ENCODE measurements at places on chromosomes 13 and 19.

DNA sequence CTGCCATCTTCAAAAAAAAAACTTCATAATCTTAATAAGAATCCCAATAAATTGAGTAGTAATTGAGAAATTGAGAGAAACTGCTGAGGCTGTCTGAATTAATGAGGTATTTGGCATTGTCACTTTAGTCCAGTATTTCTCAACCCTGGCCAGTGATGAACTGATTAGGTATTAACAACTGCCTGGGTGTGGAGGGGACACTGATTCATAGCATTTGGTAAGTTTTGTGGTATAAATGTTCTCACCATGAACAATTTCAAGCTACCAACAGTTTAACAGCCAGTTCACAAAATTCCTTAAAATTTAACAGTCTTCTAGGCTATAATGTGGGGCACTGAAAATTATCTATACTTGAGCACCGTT lies 18.3 kb downstream of the GPC6 start:
- DNase-seq, result no peak

GRCh38 chr13:20461481-20461859 lies 64.2 kb downstream of the CRYL1 start:
- DNase-seq, result no peak

DNA sequence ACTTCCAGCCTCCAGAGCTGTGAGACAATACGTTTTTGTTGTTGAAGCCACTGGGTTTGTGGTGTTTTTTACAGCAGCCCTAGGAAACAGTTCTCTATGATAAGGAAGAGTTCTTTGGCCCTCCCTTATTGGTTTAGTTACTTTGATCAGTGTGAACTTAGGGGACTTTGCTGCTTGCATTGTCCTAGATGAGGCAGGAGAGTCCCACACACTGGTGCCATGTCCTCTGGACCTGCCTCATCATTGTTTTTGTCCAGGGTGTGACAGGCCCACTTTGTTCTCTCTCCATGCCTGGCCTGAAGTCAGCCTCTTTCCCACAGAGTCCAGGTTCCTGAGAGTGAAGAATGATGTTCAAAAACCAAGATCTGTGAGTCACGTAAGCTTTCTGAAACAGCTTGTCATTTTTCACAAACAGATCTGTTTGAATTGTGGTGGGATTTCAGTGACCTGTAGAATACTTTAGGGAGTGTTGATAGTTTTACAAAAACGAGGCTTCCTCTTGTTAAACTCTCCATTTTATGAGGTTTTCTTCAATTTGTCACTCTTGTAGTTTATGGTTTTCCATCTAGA lies 63.8 kb downstream of the ING1 start:
- no peak for DNase-seq

- DNase-seq, result no peak
Observed at GRCh38 chr13:33797622-33798021, 20.3 kb upstream of the RFC3 start.

GRCh38 chr19:41930322-41930722 lies 2.1 kb upstream of the ERFL start:
- DNase-seq, result no peak

GRCh38 chr13:103516015-103516795 lies 450.0 kb upstream of the SLC10A2 start:
- no peak for DNase-seq

GRCh38 chr13:112833551-112834257 lies 135.3 kb upstream of the MCF2L start:
- no peak for DNase-seq

DNA sequence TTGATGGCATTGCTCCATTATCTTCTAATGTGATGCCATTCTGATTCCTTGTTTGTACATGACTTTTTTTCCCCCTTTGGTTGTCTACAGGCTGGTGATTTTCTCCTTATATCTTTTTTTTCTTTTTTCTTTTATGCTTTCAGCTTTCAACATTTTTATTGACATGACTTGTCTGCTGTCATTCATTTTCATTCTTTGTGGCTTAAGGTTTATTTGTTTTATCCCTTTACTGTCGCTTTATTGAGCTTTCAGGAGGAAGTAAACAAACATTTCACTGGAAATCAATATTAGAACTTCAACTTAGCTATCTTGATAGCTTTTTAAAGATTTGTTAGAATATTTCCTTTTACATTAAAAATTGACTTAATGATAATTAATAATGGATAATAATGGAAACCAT lies 9.7 kb downstream of the ITM2B start:
- DNase-seq, result no peak

GRCh38 chr19:55141696-55142095 lies 7.3 kb downstream of the TNNT1 start:
- no peak for DNase-seq

- DNase-seq, result peak; percentile 86
Observed at GRCh38 chr19:53537521-53538377, at the start of gene ZNF331. Gene ZNF331, plus strand, starts transcription at chr19:53538145. Its CDS starts 31,232 bp downstream, at chr19:53569377.

GRCh38 chr19:38817081-38817480 lies 4.3 kb upstream of the LGALS4 start:
- no peak for DNase-seq

DNA sequence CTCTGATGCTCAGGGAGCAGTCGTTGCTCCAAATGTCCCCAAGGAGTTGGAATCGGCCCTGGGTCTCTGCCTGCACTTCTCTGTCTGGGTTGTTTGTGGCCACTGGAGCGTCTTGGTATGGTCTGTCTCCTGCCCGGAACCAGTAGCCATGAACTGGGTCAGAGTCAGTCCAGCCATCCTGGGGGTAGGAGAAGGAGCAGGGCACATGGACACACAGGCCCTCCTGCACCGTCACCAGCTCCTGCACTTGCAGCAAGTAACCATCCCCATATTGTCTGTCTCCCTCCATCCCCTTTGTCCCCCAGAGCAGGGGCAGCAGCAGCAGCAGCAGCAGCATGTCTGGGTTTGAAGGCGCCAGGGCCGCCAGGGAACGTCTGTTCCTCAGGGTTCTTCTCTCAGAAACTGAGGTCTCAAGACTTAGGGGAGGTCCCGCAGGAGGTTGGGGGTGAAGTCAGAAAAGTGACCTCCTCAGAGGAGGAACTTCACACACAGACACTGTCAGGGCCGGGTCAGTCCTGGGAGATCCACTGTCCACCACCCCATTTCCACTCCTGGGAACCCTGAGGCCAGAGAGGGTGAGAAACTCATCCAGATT lies at the start of gene SIGLEC8:
Gene SIGLEC8, minus strand, starts transcription at position 404 of the 595 bp plus-strand sequence. Its CDS starts 67 bp downstream, at position 337.
- no peak for DNase-seq

DNA sequence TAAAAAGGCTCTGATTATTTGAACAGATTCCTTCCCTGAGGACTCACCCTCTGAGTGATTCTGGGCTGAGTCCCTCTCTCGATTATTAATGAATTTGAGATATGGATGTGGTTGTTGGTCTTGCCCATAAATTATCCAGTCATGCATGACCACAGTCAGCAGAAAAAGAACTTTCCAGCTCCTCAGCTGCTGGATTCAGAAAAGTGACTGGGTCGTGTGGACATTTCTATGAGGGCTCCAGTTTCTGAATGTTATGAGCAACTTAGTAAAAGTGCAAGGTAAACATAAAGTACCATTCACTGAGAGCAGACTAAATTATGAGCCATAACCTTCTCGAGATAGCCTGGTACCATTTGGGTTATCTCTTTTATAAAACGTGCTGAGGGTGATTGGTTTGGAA lies 100.1 kb upstream of the CLDN10 start:
- no peak for DNase-seq

- peak; percentile 44 for DNase-seq
Observed at GRCh38 chr19:47107202-47107952, 6.2 kb downstream of the ZC3H4 start.

GRCh38 chr19:389935-390289 lies 19.0 kb downstream of the C2CD4C start:
- no peak for DNase-seq

GRCh38 chr13:106989876-106990275 lies 421.9 kb upstream of the ARGLU1 start:
- no peak for DNase-seq

- DNase-seq, result no peak
Observed at GRCh38 chr19:51387924-51388389, at the start of gene LIM2. Gene LIM2, minus strand, starts transcription at chr19:51387974. Its CDS starts 531 bp downstream, at chr19:51387443.

DNA sequence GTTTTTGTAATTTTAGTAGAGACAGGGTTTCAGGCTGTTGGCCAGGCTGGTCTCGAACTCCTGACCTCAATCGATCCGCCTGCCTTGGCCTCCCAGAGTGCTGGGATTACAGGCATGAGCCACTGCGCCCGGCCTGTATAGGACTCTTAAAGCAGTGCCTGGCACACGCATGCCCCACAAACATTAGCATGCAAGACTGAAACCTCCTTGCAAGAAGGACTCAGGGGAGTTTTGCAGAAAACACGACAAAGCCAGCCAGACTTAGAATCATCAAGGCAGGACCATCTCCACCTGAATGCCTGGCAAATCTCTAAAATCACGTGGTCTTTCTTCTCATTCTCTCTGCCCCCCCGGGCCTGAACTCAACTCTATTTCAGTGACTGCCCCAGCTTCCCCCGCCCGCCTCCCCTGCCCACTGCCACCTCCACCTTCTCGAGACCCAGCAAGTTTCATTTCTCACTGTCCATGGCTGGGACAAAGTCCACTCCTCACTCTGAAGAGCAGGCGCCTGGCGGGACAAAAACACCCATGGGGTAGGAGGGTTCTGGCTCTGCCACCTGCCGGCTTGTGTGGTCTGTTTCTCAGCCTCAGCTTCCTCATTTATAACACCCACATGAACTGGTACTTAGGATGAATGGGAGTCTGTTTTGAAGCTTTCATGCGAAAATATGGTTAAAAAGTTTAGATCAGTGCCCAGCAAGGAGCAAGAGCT lies 2.4 kb downstream of the TICAM1 start:
- DNase-seq, result no peak

- DNase-seq, result no peak
Observed at GRCh38 chr19:38057959-38058690, 151.1 kb downstream of the SIPA1L3 start.

DNA sequence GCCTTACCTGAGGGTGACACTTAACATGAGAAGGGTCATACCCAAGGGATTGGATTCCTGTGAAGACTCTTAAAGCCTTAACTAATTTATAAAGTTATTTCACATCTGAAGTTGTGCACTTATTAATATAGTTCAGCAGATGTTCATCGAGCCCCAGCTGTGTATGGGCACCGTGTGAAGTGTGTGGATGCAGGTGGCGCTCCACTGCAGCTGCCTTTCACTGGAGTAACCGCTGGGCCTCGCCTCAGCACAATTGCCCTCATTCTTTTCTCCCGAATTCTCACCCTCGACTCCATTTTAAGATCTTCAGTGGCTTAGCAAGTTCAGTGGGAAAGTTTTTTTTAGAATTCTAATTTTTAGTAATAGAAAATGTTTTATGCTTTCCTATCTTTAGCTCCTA lies 66.2 kb downstream of the DPY19L3 start:
- no peak for DNase-seq

GRCh38 chr13:73664851-73665250 lies 469.4 kb downstream of the KLF12 start:
- DNase-seq, result no peak

- DNase-seq, result no peak
Observed at GRCh38 chr13:113876346-113877148, 12.7 kb upstream of the GAS6 start.

DNA sequence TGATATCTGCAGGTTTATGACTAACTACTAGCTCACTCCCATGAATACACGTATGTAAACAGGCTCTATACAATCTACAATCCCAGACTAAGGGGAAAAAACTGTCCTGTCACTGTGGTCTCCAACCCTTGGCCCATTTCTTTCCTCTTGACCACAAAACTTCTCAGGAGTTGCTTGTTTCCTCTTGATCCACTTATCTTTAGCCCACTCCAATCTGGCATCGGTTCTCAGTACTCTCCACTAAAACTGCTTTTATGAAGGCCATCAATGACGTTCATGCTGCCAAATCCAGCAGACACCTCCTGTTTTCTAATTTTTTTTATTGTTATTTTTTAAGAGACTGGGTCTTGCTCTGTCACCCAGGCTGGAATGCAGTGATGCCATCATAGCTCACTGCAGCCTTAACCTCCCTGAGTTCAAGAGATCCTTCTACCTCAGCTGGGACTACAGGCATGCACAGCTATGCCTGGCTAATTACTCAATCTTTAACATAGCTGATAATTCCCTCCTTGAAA lies 31.9 kb upstream of the USPL1 start:
- no peak for DNase-seq

DNA sequence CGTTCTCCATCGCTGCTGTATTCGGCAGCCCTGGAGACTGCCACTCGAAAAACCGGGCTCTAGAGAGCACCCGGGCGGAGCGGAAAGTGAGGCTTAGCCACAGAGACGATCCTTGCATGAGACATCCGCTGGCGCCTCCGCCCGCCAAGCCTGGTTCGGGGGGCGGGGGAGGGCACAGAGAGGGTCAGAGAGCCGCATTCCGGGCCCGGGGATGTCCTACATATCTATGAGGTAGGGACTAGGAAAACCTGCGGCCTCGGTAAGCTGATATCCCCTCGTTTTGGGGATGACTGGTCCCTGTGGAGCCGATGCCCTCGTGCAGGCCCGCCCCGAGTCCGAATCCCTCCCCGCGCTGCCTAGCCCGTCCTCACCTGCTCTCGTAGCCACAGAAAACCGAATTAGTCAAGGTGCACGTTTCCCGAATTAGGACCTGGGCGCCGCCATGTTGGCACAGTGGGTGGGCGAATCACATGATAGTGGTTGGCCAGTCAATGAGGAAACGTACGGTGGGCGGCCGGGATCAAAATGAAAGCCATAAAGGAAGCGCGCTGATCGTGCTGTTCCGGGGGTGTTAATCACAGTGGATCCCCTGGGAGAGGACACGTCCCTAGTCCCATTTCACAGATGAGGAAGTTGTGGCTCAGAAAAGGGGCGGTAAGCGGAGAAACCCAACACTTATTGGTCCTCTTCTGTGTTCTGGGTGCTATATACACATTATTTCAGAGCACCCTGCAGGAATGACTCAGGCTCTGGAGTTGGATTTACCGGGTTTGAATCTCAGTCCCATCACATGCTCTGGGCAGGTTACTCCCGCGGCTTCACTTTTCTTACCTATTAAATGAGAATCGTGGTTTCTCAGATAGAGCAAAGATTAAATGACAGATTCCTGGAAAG lies at the start of gene TRMT1:
Gene TRMT1, minus strand, starts transcription at position 459 of the 894 bp plus-strand sequence. Its CDS starts 341 bp downstream, at position 118.
- peak; percentile 77 for DNase-seq

DNA sequence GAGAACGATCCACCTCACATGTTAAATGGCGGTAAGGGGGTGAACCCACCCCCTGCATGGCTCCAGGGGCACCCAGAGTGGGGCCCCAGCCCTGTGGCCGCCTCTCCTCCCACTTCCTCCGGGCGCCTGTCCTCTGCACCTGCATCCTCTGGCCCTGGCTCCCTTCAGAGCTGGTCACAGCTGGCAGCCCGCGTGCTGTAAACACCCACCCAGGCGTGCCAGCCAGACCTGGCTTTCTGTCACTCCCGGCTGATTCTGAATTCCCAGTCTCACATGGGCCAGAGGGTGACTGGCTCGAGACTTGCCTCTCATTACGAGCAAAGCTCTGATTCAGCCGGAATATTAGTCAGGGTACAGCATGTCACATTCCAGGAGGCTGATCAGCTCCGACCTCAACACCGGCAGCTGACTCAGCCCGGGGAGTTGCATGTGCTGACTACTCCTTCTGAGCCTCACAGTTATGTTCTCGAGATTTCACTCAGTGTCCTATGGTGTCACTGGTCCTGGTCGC lies 75.1 kb downstream of the GNG7 start:
- DNase-seq, result no peak

DNA sequence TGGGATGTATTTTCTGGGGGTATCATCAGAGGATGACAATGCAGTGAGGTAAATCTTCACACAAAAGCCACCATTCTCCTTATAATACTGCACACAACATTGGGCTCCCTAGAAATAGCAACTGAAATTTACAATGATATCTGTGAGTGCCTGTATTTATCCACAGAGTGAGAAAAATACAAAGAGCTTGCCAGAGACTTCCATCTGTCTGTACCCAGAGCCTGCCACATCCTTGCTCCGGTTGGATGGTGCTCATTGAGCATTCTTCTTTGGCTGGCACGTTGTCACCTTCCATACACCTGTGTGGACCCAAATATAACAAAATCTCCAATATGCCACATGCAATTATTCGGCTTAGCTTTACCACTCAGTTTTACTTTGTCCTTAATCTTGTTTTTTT lies 189.5 kb upstream of the UFM1 start:
- DNase-seq, result no peak
